ENCODE measurements at places on chromosomes 5 and 9.
A peak's percentile ranks its signal among the peaks of the same experiment; 100 is the strongest.

- H3K27ac ChIP-seq = no peak overlapping the region
- H3K4me3 ChIP-seq = no peak overlapping the region
- H3K36me3 ChIP-seq = no peaks in the 10 kb centered on the region
- H3K27me3 ChIP-seq = peaks cover 3% of the 10 kb centered on the region
- H3K4me1 ChIP-seq = no peaks in the 10 kb centered on the region
- DNase-seq = no peak
Observed at GRCh38 chr5:74167930-74168315, 472.6 kb downstream of the ENC1 start.

DNA sequence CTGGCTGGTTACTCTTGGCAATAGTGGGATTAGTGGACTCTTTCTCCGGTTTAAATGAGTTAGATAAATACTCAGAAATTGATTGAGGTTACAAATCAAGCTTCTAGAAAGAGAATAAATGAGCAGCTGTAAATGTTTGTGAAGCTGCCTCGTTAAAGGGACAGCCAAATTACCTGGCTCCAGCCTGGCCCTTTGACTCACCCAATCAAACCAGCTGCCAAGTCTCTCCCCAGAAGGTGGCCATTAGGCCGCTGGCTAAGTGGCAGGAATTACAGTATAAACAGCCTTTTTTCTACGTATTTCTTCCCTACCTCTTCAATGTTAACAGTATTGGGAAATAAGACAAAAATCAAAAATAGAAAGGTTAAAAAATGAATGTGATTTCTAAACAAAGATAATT, 46.0 kb upstream of the SRFBP1 start:
- H3K27ac ChIP-seq = no peak overlapping the region
- H3K36me3 ChIP-seq = no peaks in the 10 kb centered on the region
- no peak for DNase-seq

- no peaks in the 10 kb centered on the region for H3K27me3 ChIP-seq
- H3K4me3 ChIP-seq = no peak overlapping the region
- peaks cover 3% of the 10 kb centered on the region for H3K36me3 ChIP-seq
Observed at GRCh38 chr9:33476503-33476902, 2.8 kb upstream of the NOL6 start.

DNA sequence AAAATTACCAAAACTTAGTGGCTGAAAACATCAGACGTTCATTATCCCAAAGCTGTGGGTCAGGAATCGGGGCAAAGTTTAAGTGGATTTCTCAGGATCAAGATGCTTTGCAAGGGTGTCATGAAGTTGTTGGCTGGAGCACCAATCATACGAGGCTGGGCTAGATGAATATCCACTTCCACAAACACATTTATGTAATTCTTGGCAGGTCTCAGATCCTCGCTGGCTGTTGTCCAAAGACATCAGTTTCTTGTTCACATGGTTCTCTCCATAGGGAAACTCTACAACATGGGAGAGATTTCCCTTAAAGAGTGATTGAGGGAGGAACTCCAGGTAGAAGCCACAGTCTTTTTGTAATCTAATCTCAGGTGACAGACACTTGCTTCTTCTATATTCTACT, 20.2 kb upstream of the CCDC192 start:
- H3K36me3 ChIP-seq = no peaks in the 10 kb centered on the region
- no peak for DNase-seq
- no peak overlapping the region for H3K4me3 ChIP-seq
- no peak overlapping the region for H3K27ac ChIP-seq

GRCh38 chr9:114055894-114056293, 22.2 kb downstream of the AMBP start:
- no peaks in the 10 kb centered on the region for H3K36me3 ChIP-seq
- H3K27ac ChIP-seq = no peak overlapping the region
- H3K27me3 ChIP-seq = no peaks in the 10 kb centered on the region
- no peak overlapping the region for H3K4me3 ChIP-seq

DNA sequence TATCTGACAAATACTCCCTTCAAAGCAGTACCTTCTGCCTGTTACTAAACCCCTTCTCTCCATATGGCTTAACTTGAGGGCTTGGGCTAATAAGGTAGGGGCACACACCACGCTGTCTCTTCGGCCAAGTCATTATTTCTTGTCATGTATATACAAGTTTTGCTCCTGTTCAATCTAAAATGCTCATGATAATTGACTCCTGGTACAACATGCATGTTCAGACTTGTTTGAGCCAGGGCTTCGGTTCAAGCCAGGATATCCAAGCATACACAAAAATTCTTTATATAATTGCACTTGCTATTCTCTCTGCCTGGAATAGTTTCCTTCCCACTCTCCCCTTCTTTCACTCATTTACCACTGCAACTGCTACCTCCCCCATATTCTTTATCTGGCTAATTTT, 756.0 kb upstream of the C9orf72 start:
- no peaks in the 10 kb centered on the region for H3K4me1 ChIP-seq
- H3K27ac ChIP-seq = no peak overlapping the region
- H3K27me3 ChIP-seq = no peaks in the 10 kb centered on the region
- no peak for DNase-seq
- H3K36me3 ChIP-seq = peaks cover 10% of the 10 kb centered on the region

GRCh38 chr5:173964506-173964905, 24.5 kb upstream of the C5orf47 start:
- H3K27ac ChIP-seq = no peak overlapping the region
- DNase-seq = no peak
- H3K4me3 ChIP-seq = no peak overlapping the region
- H3K27me3 ChIP-seq = peaks cover 6% of the 10 kb centered on the region

DNA sequence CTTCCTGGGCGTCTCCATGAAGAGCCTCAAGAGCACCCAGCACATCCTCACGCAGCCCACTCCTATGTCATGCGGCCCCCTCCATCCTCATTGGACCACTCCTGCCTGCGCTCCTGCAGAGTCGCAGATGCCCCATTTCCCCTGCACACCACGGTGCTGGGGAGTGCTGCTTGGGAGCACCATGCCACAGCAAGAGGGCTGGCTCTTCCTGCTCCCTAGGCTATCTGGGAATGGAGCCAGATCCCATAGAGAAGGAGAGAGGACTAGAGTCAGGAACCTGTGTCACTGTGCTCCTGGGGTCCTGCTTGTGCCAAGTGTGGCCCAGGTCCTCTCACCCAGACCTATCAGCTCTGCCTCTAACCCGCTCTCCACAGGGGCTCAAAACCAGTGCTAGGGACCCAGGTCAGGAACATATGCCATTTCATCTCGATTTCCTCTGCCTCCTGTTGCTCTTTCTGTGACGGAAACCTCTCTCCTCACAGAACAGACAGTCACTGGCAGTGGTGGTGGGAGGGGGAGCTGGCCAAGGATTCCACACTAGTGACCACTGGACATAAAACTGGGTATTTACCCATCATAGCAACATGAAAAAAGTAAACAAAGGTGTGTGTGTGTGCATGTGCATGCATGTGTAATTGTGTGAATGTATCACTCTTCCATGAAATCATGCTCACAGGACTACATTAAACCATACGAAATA, 178.4 kb downstream of the TTLL11 start:
- no peak for DNase-seq
- no peaks in the 10 kb centered on the region for H3K36me3 ChIP-seq
- no peaks in the 10 kb centered on the region for H3K27me3 ChIP-seq
- no peak overlapping the region for H3K27ac ChIP-seq
- no peaks in the 10 kb centered on the region for H3K4me1 ChIP-seq

- H3K27me3 ChIP-seq = no peaks in the 10 kb centered on the region
- peaks cover 9% of the 10 kb centered on the region for H3K4me1 ChIP-seq
- no peaks in the 10 kb centered on the region for H3K36me3 ChIP-seq
- DNase-seq = no peak
Observed at GRCh38 chr9:77808751-77809081, 160.6 kb upstream of the GNA14 start.

DNA sequence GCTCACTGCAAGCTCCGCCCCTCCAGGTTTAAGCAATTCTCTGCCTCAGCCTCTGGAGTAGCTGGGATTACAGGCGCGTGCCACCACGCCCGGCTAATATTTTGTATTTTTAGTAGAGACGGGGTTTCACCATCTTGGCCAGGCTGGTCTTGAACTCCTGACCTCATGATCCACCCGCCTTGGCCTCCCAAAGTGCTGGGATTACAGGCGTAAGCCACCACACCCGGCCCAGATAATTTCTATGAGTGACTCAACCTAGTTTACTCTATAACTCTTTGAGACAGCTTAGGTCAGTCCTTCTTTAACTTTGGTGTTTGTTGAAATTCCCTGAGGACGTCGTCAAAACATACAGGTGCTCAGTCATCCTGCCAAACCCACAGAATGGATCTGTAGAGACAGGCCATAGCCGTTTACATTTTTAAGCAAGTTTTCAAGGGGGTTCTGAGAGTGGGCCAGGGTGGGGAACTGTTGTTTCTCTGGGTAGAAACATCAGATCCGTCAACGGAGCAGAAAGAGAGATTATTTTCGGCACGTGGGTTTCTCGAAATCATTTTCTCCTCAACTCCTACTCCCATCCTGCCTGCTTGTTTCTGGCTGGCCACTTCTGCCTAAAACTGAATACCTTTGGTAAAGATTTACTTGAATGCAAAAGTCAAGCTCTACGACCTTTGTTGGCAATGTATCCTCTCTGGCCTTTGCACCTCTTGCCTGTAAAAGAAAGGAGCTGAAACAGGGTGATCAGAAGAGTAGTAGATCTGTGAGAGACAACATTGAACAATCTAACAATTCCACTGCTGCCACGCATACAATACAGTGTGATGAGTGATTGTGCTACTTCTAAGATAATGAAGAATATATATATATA, 6.0 kb upstream of the BOD1 start:
- H3K4me3 ChIP-seq = no peak overlapping the region
- DNase-seq = no peak
- H3K27ac ChIP-seq = no peak overlapping the region
- no peaks in the 10 kb centered on the region for H3K4me1 ChIP-seq
- H3K27me3 ChIP-seq = peaks cover 5% of the 10 kb centered on the region

DNA sequence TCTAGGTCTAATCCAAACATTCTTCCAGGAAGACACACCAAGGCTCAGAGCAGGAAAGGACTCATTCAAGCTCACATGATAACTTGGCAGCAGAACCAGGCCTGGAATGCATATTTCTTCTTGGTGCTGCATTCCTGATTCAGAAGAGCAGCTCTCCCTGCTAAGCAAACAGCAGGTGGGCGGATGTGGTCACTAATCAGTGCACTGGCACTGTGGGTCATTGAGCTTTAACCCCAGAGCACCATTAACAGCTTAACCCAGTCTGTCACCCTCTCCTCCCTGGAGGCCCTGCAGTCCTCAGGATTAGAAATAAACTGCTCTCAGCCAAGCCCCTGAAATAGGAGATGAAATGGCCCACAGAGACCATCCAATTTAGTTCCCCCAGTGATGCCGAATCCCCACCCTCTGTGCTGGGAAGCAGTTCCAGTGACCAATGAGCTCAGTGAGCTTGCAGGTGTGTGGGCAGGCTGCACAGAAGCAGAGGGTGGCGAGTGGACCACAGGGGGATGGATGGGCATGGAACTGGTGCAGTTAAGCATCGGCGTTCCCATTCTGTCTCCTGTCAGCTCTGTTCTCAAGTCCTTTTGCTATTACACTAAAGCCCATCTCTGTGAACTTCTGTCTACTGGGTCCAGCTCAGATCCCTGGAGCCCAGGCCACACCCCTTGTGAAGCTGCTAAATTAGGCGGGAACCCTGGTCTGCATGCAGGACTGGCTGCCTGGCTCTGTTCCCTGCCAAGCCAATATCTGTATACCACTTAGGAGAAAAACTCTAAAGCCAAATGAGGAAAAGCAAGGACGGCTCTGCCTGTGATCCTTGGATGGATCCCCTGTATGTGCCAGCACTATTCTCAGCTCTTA, 16.6 kb upstream of the MEGF9 start:
- no peaks in the 10 kb centered on the region for H3K27me3 ChIP-seq
- no peak overlapping the region for H3K27ac ChIP-seq
- peaks cover 13% of the 10 kb centered on the region for H3K4me1 ChIP-seq
- H3K36me3 ChIP-seq = no peaks in the 10 kb centered on the region

GRCh38 chr5:131355971-131356528, 92.2 kb downstream of the CDC42SE2 start:
- H3K4me1 ChIP-seq = peaks cover 33% of the 10 kb centered on the region
- peak overlapping the region; percentile 81 for H3K4me3 ChIP-seq
- no peaks in the 10 kb centered on the region for H3K27me3 ChIP-seq
- no peaks in the 10 kb centered on the region for H3K36me3 ChIP-seq
- DNase-seq = no peak

DNA sequence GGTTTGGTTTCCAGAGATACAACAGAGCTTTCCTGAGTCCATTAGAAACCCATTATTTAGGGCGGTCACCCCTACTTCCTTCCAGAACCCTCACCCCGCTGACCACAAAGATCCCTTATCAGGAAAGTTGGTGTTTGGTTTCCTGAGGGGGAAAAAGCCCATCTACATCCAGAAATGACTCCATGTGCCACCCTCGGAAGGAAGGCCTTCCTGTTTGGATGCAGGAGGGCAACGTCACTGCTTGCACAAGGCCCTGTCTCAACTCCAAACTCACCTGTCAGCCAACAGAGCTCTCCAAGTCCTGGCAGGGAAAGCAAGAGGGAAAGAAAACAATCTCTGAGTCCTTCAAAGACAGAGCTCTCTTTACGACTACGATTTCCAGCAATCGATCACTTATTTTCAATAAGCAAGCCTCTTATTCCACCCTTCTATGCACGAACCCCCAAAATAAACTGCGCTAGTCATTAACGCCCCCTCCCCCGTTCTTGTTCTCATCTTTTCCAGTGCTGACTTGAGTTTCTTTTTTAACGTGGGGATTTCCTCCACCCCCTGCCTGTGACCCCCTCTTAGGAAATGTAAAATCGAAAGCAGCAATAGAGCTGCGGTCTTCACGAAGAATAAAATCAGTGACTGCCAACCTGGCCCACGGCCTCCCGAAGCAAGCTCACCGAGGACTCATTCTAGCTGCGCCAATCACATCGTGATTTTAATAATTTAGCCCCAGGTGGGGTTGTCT, 35.7 kb upstream of the NTNG2 start:
- H3K36me3 ChIP-seq = no peaks in the 10 kb centered on the region
- peaks cover 58% of the 10 kb centered on the region for H3K27me3 ChIP-seq
- peaks cover 11% of the 10 kb centered on the region for H3K4me1 ChIP-seq
- H3K4me3 ChIP-seq = peak overlapping the region; percentile 70

- no peak overlapping the region for H3K4me3 ChIP-seq
- no peak overlapping the region for H3K27ac ChIP-seq
- DNase-seq = no peak
- no peaks in the 10 kb centered on the region for H3K27me3 ChIP-seq
- peaks cover 5% of the 10 kb centered on the region for H3K4me1 ChIP-seq
- H3K36me3 ChIP-seq = no peaks in the 10 kb centered on the region
Observed at GRCh38 chr5:109876030-109876725, 186.5 kb downstream of the MAN2A1 start.

GRCh38 chr5:90967851-90968250, 409.3 kb downstream of the ADGRV1 start:
- no peak for DNase-seq
- no peak overlapping the region for H3K4me3 ChIP-seq
- H3K36me3 ChIP-seq = peaks cover 6% of the 10 kb centered on the region
- H3K4me1 ChIP-seq = no peaks in the 10 kb centered on the region
- no peak overlapping the region for H3K27ac ChIP-seq
- peaks cover 27% of the 10 kb centered on the region for H3K27me3 ChIP-seq

DNA sequence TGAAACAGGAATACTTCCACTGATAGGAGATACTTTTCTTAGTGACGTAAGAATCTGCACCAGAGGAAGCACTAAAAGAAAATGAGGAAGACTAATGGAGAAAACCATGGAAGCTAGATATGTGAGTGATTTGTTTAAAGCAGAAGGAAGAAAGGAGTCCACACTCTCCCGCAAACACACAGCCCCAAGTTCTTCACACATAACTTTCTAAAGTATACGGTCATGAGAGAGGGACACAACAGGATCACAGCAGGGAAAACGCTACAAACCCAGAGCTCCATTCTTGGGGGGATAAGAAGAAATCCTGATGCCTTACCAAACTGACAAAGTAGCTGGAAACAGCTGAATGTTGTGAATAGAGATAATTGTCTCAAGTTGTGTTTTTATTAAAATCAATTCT, 222.2 kb upstream of the TMEM161B start:
- no peak overlapping the region for H3K4me3 ChIP-seq
- no peak overlapping the region for H3K27ac ChIP-seq
- no peaks in the 10 kb centered on the region for H3K36me3 ChIP-seq

Measured in natural killer cell treated with Interleukin-12 subunit alpha and Interleukin-12 subunit beta and Interleukin-15 and Interleukin-18, amount 100 ng/mL, for 72 hours (primary cell).